ENCODE measurements at places on chromosomes 5 and 9.
A peak's percentile ranks its signal among the peaks of the same experiment; 100 is the strongest.

GRCh38 chr9:121896545-121896943 is 196.6 kb downstream of the TTLL11 start:
- DNase-seq = no peak

DNA sequence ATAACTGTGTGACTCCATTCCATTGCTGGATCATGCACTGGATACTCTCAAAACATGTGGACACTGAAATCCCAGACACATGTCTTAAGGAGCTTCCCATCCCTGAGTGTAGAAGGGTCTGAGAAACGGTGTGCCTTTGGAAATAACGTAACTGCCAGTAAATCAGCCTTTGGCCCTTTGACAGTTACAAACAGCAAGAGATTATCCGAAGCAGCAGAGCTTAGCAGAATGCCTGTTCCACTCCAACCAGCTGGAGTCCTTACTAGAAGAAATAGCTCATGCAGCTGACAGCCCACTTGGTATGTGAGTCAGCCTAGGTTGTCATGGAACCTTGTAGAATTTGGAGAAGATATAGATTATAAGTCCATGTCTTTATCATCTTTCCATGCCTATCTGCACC is 7.0 kb downstream of the TMEM252 start:
- DNase-seq = no peak

- DNase-seq = peak; percentile 82
These were observed 61.4 kb upstream of the RANBP3L start for GRCh38 chr5:36363101-36363500.

GRCh38 chr5:12690361-12690760 is 786.1 kb upstream of the CTNND2 start:
- DNase-seq = no peak

- DNase-seq = no peak
These were observed 44.0 kb downstream of the GGTA1 start for GRCh38 chr9:121455527-121456239.

- DNase-seq = peak; percentile 15
These were observed 29.7 kb downstream of the MEGF10 start for GRCh38 chr5:127320032-127320965.

GRCh38 chr5:73496984-73497457 is 1.2 kb upstream of the BTF3 start:
- peak; percentile 66 for DNase-seq

GRCh38 chr5:761854-762710 is 22.4 kb downstream of the ZDHHC11B start:
- no peak for DNase-seq

DNA sequence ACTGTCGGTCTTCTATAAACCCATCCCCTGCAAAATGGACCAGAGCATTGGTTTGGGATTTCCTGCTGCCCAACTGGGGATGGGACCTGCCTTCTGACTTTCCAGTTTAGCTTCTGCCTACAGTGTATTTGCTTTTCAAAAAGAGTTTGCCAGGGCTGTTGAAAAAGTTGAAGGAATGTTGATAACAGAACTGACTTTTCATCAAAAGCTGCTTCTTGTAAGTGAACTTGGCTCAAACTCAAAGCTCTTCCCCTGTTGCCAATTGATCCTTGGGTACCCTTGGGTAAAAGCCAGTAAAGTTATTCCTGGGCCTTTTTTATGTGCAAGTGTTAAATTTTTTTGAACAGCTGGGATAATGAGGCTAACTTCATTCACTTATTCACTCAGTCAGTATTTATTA is 142.9 kb upstream of the SLC30A5 start:
- DNase-seq = peak; percentile 37

DNA sequence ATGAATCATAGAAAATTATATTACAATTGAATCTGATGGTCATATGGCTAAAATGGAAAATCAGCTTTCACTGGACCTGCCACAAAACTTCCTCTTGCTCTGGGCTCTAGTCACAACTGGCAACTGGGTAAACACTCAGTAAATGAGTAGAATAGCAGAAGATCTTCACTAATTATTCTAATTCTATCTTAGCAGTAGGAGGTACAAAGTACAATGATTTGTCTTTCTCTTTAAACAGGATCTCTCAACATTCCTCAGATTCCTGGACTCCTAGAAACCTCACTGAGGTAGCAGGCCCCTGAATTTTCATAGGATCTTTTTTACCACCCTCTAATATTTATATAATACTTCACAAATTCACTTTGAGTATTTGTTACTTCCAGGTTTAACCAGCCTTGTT is 239.9 kb upstream of the SMARCA2 start:
- no peak for DNase-seq

DNA sequence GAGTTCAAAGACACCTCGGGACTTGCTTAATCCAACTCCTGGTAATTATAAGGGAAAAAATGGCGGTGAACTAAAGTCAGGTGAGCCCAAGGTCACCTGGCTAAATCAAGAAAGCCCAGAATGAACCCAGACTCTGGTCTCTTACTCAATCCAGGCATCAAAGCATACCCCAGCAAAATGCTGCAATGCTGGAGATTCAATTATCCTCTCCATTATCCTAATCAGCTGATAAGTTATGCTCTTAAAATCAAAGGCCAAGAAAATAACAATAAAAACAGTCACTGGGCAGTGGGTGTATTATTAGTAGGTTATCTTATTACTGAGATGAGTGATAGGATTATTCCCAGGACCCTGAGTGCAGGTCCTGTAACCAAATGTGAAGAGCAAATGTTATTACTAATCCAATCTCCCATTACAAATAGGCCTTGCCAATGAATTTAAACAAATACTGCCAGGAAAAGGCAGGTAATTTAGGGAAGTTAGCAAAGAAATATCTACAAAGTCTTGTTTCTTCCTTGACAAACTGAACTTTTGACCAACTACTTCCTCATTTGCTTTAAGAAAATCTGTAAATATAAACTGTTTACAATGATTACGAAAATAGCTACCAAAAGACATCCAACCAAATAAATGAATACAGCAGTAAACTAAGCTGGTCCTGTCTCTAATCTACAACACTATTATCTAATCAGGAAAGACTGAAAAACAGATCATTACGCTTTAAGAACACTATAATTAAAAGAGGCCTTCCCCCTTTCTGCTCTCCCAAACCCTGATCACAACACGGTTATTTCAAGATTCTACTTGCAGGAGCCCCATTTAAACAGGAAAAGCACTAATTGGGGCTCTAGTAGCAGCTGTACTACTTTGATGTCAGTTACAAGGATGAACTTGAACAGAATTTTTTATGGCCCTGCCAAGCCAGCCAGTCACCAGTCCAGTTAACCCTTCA is 103.2 kb downstream of the MED27 start:
- DNase-seq = no peak

- DNase-seq = no peak
These were observed 1.2 kb downstream of the DIPK1B start for GRCh38 chr9:136713550-136713949.

- DNase-seq = peak; percentile 34
These were observed 1058.5 kb upstream of the DMAC1 start for GRCh38 chr9:8857926-8858595.

- peak; percentile 32 for DNase-seq
These were observed 25.3 kb downstream of the ZDHHC11B start for GRCh38 chr5:759111-759751.

- peak; percentile 84 for DNase-seq
These were observed 10.0 kb upstream of the C5 start for GRCh38 chr9:121059998-121060636.
